ENCODE measurements at places on chromosomes 2 and 18. TPM values are rescaled to one million over a fixed set of nuclear protein-coding genes. Genes with fewer than 3 reads are reported as not detected.

The AFF3 gene
- 25.6 TPM for total RNA-seq

The BCL11A gene
- 31.4 TPM for total RNA-seq

The AQP12B gene
- total RNA-seq: not detected

The COL4A3 gene
- 23.3 TPM for total RNA-seq

The LDLRAD4 gene
- total RNA-seq: 39.7 TPM

The YIPF4 gene
- 36.8 TPM for total RNA-seq

The ZDBF2 gene
- 13.0 TPM for total RNA-seq

The TUBA4B gene
- not detected for total RNA-seq

The LRRC30 gene
- total RNA-seq: not detected

The ACTG2 gene
- 918 TPM for total RNA-seq

The CFAP210 gene
- 0.49 TPM for total RNA-seq

- DNase-seq: no peak
Observed at GRCh38 chr18:74803769-74804168, 206.1 kb downstream of the ZNF407 start.

- DNase-seq: no peak
Observed at GRCh38 chr2:183459466-183459865, 335.2 kb downstream of the NUP35 start.

DNA sequence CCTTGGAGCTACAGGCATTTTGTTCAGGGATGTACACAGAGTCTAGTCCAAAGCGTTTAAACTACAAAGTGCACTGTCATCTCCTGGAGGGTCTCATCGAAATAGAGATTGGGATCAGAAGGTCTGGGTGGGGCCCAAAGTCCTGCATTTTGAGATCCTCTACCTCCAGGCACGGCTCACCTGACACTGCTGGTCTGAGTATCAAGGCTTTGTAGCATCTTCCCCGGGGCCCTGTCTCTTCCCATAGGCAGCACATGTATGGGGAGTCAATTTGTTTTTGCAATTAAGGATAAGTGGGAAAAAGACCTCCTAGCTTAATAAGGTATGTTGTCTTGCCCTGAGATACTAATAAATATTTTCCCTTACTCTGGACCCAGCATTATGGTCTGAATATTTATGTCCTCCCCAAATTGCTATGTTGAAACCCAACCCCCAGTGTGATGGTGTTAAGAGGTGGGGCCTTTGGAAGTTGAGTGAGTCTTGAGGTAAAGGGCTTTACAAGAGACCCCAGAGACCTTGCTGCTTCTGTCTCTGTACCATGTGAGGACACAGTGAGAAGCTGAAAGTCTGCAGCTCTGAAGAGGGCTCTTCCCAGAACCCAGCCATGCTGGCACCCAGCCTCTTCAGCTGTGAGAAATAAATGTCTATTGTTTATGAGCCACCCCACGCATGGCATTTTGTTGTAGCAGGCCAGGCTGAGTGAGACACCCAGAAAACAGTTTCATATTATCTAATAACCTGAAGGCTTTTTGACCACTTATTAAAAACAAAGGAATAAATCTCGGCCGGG is 258.7 kb upstream of the HS6ST1 start:
- no peak for DNase-seq

DNA sequence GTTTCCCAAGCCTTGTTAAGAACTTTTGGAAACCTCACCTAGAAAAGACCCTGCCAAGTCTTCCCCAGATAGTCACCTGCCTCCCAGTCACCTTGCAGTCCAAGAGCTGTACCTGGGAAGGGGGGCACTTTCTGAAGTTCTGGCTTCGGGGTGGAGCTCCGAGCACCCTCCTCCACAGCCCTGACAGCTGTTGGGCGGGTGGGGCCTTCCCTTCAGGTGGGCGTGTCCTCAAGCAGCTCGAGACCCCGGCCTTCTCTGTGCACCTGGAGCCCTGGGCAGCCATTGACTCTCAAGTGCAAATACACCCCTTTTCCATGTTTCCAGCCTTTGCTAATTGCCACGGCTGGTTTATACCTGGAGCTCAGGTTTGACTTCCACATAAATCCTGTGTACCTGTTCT is 37.0 kb upstream of the IGFBP5 start:
- no peak for DNase-seq

GRCh38 chr2:216222650-216223352 is 113.7 kb downstream of the XRCC5 start:
- DNase-seq: no peak

DNA sequence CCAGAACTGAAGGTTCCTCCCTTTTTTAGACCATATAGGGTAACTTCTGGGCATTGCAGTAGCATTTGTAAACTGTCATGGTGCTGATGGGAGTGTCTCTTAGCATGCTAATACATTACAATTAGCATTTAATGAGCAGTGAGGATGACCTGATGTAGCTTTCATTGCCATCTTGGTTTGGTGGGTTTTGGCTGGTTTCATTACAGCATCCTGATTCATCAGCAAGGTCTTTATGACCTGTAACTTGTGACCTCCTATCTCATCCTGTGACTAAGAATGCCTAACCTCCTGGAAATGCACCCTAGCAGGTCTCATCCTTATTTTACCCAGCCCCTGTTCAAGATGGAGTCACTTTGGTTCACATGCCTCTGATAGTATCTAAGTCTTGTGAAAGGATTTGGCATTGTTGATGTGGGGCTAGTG is 159.0 kb downstream of the TMX3 start:
- DNase-seq: no peak

GRCh38 chr2:23618794-23619530 is 234.0 kb downstream of the KLHL29 start:
- no peak for DNase-seq

DNA sequence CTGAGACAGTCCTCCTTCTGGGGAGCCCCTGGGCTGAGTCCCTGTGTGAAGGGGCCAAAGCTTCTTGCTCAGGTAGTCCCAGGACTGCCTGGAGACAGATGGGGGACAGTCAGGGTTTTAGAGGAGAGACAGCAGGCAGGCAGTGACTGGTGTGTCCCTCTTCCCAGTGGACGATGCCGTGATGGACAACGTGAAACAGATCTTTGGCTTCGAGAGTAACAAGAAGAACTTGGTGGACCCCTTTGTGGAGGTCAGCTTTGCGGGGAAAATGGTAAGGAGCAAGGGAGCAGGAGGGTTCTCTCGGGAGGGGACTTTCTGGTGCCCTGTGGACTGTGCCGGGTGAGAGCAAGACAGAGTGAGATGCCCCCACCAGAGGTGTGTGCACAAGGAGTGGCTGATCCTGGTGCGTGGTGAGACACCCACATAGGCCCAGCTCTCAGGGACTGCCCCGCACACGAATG is 74.8 kb downstream of the DYSF start:
- no peak for DNase-seq

DNA sequence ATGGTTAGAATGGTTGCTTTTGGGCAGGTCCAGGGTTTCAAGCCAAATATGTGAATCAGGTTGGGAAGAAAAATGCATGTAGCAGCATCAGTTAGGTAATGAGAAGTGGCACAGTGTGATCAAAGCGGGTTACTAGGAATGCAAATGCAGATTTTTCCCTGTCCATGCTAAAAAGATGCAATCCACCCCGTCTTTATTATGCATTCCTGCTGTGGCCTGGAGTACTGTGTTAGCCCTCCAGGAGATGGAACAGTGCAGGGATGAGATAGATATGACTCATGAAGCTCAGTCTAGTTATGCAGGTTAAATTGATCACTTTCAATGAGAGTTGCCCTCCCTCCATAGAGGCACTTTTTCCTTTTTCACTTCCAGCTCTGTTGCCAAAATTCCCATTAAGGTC is 283.8 kb downstream of the CTNNA2 start:
- DNase-seq: no peak

GRCh38 chr2:100178085-100178788 is 35.8 kb upstream of the AFF3 start:
- DNase-seq: no peak

DNA sequence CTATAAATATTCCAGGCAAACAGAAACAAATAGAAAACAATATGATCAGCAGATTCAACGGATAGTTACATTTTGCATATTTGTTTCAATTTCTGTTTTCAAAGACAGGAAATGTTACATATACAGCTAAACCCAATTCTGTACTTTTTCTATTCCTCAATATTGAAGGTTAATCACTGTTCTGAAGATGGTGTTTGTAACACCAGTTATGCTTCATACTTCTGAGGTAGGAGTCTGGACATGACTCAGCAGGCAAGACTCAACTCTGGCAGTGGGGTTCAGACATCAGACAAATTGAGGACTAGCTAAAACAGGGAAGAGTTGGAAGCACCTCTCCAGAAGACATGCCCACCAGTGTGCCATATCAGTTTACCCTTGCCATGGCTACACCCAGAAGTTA is 16.6 kb downstream of the SERPINB13 start:
- DNase-seq: no peak

- no peak for DNase-seq
Observed at GRCh38 chr18:9982711-9983110, 68.9 kb downstream of the VAPA start.

- no peak for DNase-seq
Observed at GRCh38 chr2:159251296-159252173, 35.0 kb downstream of the WDSUB1 start.

DNA sequence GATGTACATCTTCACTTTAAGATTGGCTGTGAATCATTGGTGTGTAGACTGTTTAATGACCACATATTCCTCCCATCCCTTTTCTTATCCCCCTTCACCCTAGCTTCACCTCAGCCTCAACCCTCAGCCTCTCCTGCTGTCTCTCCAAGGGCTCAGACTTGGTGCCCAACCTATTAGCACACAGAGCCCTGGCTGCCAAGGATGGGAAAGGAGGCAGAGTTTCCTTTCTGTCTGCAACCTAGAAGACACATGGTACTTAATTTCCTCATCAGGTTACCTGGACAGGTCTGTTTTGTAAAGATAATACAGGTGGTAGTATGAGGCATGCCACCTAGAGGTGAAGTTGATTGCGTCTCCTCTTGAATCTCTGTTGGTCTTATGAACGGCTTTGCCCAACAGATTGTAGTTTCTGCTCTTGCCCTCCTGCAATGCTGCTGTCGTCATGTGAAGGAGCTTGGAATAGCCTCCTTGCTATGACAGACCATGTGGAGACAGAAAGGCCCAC is 44.5 kb upstream of the RMND5A start:
- no peak for DNase-seq

GRCh38 chr2:157325786-157326185 is at the start of gene ERMN:
TSS of gene ERMN (minus strand) at chr2:157325824. CDS start at chr2:157325642, 182 bp downstream.
- no peak for DNase-seq

GRCh38 chr18:48024881-48025660 is 94.6 kb upstream of the SMAD2 start:
- no peak for DNase-seq

DNA sequence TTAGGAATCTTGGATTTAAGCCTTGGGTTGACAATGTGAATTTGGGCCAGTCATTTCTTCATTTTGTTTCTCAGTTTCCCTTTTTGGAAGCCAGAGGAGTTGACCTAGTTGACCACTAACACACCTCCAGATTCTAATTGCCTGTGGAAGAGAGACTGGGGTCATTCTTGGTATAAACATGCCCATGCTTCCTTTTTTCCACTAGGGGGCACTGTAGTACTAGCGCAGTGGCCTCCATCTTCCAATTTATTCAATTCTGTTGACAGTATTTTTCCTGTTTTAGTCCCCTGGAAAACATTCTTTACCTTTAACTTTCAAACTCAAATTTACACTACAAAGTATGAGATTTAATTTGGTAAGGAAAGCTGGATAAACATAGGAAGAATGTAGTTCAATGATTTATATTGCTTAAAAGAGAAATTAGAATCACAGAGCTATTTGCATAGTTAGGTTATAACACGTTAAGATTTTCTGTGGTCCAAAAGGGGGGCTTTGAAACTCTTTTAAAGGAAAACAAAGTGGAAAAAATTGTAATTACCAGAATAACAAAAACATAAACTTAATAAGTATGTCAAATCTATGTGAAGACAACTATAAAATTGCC is 57.5 kb upstream of the AGPS start:
- no peak for DNase-seq

- no peak for DNase-seq
Observed at GRCh38 chr2:145350011-145350410, 830.1 kb upstream of the ZEB2 start.

GRCh38 chr2:112811841-112812306 is 24.7 kb downstream of the IL1B start:
- DNase-seq: no peak

GRCh38 chr2:101942851-101943250 is 48.9 kb upstream of the IL1R2 start:
- DNase-seq: no peak

DNA sequence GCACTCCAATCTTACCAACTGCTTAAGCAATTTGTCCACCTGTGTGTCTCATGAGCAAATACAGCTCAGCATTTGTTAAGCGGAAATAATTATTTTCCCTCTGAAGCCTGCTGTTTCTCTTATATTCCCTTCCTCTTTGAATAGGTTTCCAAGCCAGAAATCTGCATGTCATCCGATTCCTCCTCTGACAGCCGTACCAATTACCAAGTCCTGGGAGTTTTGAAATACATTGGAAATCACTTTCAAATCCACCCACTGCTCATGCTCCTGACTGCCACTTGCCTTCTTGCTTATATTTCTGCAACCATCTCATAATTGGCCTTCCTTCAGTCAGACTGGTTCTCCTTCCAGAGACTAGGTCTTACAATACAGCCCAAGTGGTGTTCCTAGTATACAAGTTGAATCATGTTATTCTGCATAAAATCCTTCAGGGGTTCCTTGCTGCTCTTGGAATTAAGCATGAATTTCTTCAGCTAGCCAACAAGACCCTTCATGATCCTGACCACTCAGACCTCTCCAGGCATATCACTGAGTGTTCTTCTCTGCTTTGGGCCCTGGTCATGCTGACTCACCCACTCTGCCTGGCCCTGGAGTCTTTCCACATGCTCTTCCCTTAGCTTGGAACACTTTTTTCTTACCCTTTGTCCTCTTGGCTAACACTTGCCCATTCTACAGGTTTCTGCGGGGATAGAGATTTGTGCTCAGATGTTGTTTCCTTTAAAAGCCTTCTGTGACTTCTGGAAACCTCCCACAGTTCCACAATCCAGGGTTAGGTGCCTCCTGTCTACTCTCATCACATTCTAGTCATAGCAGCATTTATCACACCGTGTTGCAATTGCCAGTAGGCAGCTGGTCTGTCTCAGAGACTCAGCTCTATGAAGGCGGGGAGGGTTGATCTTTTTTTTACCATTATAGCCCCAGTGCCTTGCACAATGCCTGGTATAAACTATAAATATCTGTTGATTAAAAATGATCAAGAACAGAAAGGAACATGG is 157.6 kb downstream of the ARL6IP6 start:
- DNase-seq: no peak

DNA sequence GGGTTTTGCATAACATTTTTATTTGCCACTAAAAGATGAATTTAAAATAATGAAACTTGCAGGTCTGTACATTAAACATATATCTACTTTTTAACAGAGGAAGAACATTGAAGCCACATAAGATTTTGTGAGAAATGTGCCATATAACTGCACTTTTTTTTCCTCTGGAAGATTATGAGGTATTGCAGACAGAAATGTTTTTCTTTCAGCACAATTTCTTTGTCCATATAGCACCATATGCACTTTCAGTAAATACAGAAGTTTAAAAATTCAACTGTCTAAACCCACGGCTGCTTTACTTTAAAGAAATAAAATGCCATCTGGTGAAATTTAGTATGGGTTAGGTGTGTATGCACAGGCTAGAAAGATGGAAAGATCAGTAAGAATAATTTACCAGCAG is 470 bp upstream of the FAP start:
- DNase-seq: no peak

Data from ureter (tissue), 1 donor.